HFFc6 (cell line): ENCODE measurements at places on chromosomes 1 and 21.
A peak's percentile ranks its signal among the peaks of the same experiment; 100 is the strongest.

DNA sequence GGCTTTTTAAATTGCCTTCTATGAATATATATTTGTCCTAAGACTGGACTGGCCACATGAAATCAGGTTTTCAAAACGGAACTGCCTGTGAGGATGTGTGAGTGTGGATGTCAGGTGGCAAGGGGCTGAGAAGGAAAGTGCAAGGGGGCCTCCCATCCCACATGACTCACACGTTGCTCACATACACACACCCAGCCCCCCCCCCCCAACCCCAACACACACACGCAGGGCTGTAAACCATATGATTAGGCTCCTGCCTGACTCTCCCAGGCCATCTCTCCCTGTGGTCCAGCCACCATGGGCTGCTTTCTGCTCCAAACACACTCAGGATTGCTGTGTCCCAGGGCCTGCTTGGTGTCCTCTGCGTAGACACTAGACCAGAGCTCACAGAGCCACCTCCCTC, 22.4 kb downstream of the DEGS1 start:
- H3K27me3 ChIP-seq: no peaks in the 10 kb centered on the region
- H3K4me1 ChIP-seq: peaks cover 38% of the 10 kb centered on the region
- H3K4me3 ChIP-seq: peak overlapping the region; percentile 71
- no peaks in the 10 kb centered on the region for H3K36me3 ChIP-seq

- H3K4me1 ChIP-seq: peaks cover 59% of the 10 kb centered on the region
- peak; percentile 57 for DNase-seq
- peaks cover 2% of the 10 kb centered on the region for H3K27me3 ChIP-seq
- H3K4me3 ChIP-seq: peak overlapping the region; percentile 67
- peaks cover 32% of the 10 kb centered on the region for H3K36me3 ChIP-seq
Measured at GRCh38 chr1:162666006-162666645, 33.9 kb downstream of the DDR2 start.

GRCh38 chr1:235971020-235971419, 93.9 kb downstream of the NID1 start:
- DNase-seq: no peak
- peak overlapping the region; percentile 97 for H3K27ac ChIP-seq
- H3K36me3 ChIP-seq: peaks cover 18% of the 10 kb centered on the region
- H3K27me3 ChIP-seq: no peaks in the 10 kb centered on the region; the same call in 1 of the 2 replicates

- H3K27ac ChIP-seq: no peak overlapping the region
- no peak overlapping the region for H3K4me3 ChIP-seq
- H3K4me1 ChIP-seq: peaks cover 38% of the 10 kb centered on the region
- H3K36me3 ChIP-seq: no peaks in the 10 kb centered on the region
Measured at GRCh38 chr1:28132171-28133167, 44.0 kb downstream of the PTAFR start.

DNA sequence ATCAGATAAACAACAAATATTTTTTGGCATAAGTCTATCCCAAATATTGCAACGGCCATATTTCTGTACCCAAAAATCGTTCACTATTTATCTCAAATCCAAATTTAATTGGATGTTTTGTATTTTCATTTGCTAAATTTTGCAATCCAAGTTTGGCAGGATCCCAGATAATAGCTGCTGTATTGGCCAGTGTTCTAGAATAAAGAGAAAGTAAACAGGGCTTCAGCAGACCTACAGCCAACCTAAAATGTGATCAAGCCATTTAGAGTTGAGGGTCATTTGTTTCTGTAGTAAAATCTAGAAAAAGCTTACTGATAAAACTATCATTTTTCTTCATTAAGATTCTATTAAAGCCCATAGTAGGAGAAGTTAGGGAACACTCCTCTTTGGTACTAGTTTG, 506.6 kb upstream of the PTBP2 start:
- peaks cover 3% of the 10 kb centered on the region for H3K27me3 ChIP-seq
- H3K36me3 ChIP-seq: no peaks in the 10 kb centered on the region
- H3K4me3 ChIP-seq: no peak overlapping the region
- no peaks in the 10 kb centered on the region for H3K4me1 ChIP-seq
- no peak overlapping the region for H3K27ac ChIP-seq
